ENCODE measurements at places on chromosomes 6 and 20. TPM values are rescaled to one million over a fixed set of nuclear protein-coding genes. Genes with fewer than 3 reads are reported as not detected.

- DNase-seq: peak; percentile 27
Observed at GRCh38 chr20:3106658-3107463, 22.3 kb upstream of the AVP start.

- no peak for DNase-seq
Observed at GRCh38 chr6:166608774-166609173, 18.3 kb downstream of the RPS6KA2 start.

- DNase-seq: no peak
Observed at GRCh38 chr20:21569586-21569985, 55.7 kb upstream of the NKX2-2 start.

- peak; percentile 61 for DNase-seq
Observed at GRCh38 chr20:50729901-50730764, 1.2 kb upstream of the PARD6B start.

- DNase-seq: peak; percentile 93
Observed at GRCh38 chr20:49484180-49485140, 2.0 kb upstream of the KCNB1 start.

DNA sequence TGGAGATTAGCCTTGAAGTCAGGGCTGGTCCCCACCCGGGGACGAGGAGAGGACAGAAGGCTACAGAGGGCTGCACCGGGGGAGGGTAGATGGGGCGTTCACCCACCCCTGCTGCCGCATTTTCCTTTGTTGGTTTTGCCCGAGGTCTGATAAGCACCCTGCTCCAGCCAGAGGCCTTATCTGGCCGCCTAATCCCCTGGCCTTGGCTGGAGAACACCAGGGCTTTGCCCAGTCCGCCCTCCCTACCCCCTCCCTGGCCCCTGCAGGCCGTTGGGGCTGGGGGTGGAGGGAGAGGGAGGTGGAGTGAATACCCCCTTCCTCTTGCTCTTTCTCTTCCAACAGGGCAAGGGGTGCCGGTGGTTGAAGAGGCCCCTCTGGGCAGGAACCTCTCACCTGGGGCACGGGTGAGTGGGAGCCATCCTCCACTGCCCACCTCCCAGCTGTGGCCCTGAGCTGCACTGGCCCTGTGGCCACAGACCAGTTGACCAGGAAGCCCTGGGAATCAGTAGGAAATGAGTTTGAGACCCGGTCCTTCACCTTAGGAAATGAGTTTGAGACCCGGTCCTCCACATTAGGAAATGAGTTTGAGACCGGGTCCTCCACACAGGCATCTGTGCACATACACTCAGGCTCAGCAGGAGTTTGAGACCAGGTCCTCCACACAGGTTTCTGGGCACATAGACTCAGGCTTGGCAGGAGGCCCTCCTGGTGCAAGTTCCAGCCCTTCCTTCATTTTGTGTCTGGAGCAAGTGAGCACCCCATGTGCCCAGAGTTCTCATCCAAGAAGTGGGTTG is 12.0 kb upstream of the GATA5 start:
- no peak for DNase-seq

GRCh38 chr20:51185861-51186260 is 163.0 kb upstream of the KCNG1 start:
- no peak for DNase-seq

DNA sequence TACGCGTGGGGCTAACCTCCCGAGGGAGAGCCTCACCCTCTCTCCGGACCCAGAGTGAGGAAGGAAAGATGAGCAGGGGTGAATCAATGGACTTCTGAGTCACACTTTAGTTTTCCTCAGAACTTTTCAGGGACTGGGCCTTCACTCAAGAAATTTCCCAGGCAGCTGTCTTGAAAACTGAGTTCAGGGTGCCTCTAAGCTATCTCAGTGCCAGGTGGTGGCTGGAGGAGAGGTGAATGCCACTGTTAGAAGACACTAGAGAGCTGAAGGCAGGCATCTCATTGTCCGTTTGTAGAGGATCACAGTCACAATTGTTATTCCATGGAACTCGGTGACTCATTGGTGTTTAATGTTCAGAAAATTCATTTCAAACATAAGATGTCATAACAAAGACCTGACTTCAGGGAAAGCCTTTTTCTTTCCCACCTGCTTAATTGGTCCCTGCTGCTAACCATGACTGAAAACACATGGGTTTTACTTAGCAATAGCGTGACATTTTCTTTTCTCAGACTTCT is 5.3 kb upstream of the SERPINB6 start:
- DNase-seq: no peak

DNA sequence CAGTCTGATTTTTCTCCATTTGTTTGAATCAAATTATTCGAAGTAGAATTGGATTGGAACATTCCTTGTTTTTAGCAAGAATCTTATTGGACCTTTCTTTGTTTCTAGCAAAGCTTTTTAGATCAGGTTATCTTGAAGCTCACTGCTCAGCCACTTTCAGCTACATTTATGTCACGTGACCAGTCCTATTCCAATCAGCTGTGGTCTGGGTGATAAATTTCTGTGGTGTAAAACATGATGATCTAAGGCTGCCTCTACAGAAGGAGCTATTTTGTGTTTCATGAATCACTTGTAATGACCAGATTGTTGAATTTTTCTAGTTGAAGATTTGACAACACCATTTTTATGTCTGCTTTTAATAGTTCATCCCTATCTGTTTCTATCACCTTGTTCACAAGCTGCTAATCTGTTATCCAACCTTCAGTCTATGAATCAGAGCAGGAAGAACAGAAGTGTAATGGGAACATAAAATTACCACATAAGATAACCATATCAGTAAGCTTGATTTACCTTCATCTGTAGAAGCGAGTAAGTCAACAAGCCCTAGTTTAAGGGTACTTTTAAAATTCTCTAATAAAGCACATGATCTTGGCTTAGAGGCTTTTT is 101.0 kb upstream of the MAP3K7 start:
- DNase-seq: no peak

DNA sequence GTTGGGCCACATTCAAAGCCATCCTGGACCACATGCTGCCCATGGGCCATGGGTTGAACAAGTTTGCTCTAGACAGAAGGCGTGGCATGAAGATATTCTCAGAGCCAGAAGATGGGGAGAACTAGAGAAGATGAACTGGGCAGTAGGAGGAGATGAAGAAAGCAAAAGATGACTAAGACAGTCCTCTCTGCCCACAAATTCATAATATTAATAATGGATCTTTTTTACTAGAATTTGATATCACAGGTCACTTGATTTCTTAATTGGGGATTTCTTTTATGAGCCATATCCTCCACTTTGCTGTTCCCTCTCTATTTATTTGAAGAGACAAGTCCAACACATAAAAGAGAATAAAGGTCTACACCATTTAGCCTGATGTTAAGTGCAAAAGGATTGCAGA is 25.5 kb upstream of the EDN1 start:
- DNase-seq: no peak

- DNase-seq: no peak
Observed at GRCh38 chr6:93164781-93165180, 254.6 kb downstream of the EPHA7 start.

DNA sequence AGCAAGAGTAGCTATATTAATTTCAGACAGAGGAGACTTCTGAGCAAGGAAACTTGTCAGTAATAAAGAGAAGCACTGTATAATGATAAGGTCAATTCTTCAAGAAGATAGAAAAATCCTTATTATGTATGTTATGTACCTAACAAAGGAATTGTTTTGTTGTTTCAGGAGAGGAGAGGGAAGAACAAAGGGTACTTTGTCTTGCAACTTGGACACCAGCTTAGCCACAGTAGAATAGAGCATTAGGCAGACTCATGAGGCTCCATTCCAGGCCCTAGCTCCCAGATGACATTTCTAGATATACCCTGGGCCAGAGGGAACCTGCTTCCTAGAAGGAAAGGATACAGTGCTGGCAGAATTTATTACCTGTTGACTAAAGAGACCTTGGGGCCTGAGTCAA is 6.5 kb upstream of the NUS1 start:
- DNase-seq: no peak

TEAD3 gene
- 26.5 TPM for total RNA-seq

CPNE5 gene
- 0.12 TPM for total RNA-seq

SPTLC3 gene
- total RNA-seq: not detected

SYCP2L gene
- 11.0 TPM for total RNA-seq

LAMA5 gene
- total RNA-seq: 298 TPM

AVP gene
- not detected for total RNA-seq

C6orf62 gene
- total RNA-seq: 79.9 TPM

LAMA2 gene
- total RNA-seq: 6.4 TPM

SLC17A3 gene
- 0.27 TPM for total RNA-seq

TCP1 gene
- 346 TPM for total RNA-seq

PKIB gene
- total RNA-seq: 170 TPM
